ENCODE measurements at places on chromosomes 6 and 20.

DNA sequence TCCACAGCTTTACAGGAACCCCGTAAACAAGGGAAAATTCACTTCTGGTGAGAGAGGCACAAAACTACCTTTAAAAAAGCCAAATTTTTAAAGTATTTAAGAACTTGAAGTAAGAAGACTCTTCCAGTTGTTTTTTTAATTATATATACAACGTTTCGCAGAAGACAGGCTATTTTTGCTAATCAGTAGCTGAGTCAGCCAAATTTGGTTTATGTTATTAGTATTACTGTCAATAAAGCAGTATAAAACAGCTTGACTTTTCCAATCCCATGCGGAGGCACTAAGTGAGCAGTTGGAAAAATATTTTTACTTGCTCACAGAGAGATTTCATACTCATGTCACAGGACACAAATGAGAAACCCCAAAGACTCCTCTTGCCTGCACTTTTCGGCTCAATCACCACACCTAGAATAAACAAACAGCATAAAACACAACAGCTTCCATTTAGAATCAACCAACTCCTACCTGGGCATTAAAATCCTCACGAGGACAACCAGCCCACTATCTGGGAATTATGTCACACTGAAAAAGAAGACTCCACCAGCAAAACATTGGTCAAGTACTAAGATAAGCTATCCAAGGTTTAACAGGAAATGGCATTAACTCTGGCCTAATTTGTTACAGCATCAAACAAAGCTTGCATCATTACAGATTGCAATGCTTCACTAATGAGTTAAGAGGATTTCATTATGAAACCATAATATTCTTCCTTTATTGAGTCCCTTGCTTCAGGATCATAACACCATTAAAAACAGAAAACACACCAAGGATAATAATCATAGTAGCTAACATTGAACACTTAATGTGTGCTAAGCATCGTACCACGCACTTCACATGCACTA is 26.3 kb downstream of the ELOVL5 start:
- no peak for DNase-seq

- no peak for DNase-seq
Observed at GRCh38 chr20:20956513-20956931, 149.6 kb downstream of the LINC00237 start.

DNA sequence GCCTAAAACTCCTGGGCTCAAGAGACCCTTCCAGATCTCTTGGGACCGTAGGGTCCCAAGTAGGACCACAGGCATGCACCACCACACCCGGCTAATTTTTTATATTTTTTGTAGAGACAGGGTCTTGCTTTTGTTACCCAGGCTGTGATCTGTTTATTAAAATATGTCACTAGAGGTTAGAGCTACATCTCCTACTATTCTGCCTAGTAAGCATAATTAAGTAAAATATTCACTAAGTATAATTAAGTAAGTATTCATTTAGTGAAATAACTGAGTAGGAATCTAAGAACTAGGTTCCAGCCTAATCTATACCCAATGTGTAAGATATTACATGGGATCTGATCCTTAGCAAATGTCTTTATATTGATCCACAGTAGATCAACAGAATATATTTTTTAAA is 40.2 kb upstream of the GCM1 start:
- DNase-seq, result no peak

DNA sequence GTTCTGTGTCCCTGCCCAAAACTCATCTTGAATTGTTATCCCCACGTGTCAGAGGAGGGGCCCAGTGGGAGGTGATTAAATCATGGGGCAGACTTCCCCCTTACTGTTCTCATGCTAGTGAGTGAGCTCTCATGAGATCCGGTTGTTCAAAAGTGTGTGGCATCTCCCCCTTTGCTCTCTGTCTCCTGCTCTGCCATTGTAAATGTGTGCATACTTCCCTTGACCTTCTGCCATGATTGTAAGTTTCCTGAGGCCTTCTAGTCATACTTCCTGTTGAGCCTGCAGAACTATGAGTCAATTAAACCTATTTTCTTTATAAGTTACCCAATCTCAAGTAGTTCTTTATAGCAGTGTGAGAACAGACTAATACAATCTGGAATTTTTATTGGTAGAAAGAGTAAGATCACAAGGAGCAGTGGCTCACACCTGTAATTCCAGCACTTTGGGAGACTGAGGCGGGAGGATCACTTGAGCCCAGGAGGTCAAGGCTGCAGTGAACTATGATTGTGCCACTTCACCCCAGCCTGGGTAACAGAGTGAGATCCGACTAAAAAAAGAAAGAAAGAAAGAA is 47.1 kb upstream of the SLC22A16 start:
- no peak for DNase-seq

DNA sequence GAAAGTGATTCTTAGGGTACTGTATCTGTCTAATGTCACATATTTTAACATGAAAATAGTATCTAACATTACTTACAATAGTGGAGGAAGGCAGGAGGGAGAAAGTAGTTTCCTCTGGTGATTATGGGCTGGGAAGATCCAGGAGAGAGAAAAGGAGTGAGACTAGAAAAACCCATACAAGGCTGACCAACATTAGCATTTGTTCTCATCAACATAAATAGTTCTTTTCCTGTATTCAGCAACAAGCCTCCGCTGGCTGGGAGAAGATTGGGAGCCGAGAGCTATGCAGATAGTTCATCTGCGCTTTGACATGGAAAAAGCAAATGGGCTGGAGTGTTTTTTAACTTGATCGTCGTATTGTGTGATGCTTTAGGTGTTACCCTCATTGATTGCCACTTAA is 239.4 kb downstream of the PHACTR1 start:
- no peak for DNase-seq

Data from KBM-7 (cell line).